ENCODE measurements at places on chromosomes 1 and 21.

DNA sequence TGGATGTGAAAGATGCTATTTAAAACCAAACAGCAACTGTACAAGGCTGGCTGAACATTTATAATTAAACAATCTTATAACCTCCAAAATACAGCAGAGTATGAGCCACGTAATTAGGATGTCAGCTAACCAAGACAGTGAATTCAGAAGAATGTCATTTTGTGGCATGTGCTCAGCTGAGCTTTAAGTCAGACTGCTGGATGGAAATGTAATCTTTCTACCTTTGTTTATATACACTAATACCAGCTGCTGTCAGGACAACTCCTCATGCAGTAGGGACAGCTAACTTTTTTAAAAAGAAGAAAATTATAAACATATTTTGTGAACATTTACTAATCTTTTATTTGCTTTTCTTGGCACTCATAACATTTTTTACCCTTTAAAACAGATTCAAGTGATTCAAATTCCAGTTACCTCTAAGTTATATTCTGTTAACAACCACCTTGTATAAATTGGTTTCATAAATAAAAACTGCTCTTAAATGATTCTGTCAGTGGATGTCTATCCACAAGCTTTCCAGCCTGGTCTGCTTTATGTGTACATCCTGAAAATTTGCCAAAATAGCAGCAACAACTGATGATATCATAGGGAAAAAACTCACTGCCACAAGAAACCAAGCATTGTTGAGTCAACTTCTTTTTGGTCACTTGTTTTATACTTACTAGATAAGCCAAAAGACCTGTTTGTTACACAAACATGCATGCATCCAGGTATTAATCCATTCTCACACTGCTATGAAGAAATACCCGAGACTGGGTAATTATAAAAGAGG, 36.1 kb downstream of the DPH5 start:
- DNase-seq, result peak; percentile 90

- no peak for DNase-seq
Observed at GRCh38 chr1:116764466-116764898, 10.3 kb downstream of the CD2 start.

GRCh38 chr1:8456308-8456912, 138.5 kb downstream of the SLC45A1 start:
- peak; percentile 70 for DNase-seq

GRCh38 chr1:21537511-21537931, 28.3 kb downstream of the ALPL start:
- DNase-seq, result no peak

DNA sequence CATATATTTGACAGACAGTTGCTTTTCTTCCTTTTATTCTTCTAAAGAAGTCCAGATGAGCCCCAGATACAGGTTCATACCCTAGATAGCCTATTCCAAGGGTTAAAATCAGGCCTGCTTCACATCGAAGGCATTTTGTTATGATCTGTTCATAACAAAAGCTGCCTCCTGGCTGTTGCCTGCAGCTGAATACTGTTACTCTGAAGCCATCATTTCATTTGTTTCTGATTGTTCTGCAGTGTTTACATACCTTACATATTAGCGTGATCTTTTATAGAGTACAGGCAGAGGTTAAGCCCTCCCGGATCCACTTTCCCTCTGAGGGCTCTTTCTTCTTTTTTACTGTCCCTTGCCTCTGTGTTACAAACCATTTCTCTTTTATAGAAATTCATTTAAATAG, 219.0 kb upstream of the HOOK1 start:
- peak; percentile 90 for DNase-seq

DNA sequence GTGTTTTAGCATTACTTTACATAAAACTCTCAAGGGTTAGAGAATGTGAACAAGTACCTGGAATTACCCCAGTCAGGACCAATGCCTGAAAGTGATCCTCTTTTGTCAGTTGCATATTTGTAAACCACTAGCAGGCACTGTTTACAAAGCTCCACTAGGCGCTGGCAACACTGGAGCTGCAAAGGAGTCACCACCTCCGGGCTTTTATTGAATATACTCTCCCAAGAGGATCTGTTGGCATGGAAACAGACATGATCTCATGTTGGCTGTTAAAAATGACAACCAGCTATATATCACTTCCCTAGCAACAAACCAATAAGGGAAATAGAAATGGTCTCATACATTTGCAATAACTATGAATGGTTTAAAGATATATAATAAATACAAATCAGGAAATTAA, 116.0 kb downstream of the TTLL7 start:
- peak; percentile 83 for DNase-seq

DNA sequence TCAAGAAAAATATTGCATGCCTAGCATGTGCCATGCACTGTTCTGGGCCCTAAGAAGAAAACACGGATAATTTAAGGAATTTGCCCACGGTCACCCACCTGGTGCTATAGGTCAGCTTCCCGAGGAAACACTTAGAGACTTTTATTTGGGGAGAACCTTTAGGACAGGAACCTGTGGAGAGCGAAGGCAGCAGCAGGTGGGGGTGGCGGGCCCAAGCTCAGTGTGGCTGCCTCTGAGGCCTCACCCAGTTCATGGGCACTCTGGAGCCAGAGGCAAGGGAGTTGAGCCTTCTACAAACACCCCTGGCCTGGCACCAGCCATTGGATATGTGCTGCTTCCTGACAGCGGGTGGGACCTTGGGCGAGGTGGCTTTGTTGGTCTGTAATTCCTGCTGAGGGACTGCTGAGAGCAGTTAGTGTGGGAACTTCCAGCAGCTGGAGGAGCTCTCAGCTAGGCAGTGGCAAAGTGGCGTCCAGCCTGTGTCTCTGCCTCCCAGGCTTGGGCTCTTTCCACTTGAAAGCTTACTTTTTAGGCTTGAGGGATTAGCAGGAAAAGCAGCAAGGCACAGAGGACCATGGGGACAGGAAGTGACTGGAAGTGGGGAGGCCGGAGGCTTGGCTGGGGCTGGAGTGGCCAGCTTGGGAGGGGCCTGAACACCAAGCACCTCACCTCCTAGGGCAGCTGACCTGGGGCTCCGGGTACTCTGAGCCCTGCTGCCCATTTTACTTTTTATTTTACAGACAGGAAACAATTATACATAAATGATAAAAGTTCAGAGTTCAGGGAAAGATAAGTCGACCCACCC, 19.1 kb downstream of the MRPL37 start:
- DNase-seq, result no peak

GRCh38 chr1:155960081-155960745, 18.1 kb downstream of the ARHGEF2 start:
- DNase-seq, result no peak

- DNase-seq, result no peak
Observed at GRCh38 chr1:39927538-39927937, 25.8 kb upstream of the MYCL start.

DNA sequence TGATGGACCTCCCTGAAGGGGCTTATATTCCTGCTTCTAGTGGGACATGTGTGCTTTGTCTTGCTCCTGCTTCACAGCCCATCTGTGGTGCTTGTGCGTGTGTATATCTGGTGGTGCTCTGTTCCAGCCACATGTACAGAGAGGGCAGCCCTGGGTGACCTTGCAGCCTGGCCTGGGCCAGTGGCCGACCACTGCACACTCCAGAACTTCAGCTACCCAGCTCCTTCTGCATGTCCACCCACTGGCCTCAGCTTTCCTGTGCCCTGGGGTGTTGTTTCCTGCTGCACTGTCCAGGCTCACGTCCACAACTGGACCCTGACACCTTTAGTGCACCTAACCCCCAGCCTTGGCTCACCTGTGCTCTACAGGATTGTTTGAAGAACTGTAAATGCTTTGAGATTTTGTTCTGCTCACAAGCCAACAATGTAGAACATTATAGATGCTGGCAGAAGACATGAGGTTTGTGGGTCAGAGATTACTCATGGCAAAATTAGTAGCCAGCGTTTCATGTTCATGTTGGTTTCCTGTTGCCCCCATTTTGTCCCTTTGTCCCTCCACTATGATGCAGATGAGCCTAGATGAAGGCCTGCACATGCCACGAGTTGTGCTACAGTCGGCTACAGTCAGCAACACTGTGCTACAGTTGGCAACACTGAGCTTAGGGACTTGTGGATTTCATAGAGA, 5.3 kb upstream of the S100B start:
- DNase-seq, result peak; percentile 52

DNA sequence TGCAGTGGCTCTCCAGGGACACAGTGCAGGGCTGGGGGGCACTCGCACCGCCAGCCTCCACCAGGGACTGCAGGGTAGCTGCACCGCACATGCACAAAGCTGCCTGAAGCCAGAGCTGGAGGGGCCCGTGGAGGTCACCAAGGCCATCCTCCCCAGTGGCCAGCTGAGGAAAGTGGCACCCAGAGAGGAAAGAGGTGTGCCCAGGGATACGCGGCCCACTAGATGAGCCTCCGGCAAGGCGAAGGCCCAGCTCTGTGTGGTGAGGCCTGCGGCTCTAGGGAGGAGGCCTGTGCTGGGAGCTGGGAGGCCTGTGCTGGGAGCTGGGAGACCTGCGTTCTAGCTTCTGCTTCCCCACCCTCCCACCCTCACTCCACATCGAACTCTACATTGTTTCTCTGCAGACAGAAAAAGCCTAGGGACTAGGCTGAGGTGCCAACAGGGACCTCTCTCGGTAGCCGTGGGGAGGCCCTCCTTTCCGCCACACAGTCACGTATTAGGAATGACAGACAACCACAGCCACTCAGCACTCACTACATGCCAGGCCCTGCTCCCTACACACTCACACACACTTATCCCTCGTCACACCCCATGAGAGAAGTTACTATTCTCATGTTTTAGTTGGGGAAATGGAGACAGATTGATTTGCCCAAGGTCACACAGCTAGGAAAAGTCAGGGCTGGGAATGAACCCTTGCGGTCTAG, 921 bp upstream of the ASCL5 start:
- DNase-seq, result peak; percentile 56

GRCh38 chr1:32828341-32828740, 10.9 kb downstream of the S100PBP start:
- DNase-seq, result peak; percentile 23

- no peak for DNase-seq
Observed at GRCh38 chr1:217495249-217495648, 135.6 kb downstream of the GPATCH2 start.

DNA sequence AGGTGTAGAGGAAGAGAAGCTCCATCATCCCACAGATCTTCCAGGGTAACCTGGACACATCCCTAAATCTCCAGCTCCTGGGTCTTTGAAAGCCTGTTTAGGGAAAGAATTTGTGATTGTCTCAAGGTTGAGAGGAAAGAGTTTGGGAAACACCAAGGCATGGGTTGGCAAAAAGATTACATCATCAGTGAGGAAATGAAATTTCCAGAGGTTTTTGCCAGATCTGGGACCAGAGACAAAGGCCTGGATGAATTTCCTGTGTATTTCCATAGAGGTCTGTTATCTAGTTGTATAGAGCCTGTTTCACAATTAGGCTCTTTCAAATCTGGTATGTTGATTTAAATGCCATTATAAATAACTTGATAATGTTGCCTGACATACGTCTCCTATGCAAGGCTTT, 82.3 kb downstream of the GPR89B start:
- DNase-seq, result no peak

DNA sequence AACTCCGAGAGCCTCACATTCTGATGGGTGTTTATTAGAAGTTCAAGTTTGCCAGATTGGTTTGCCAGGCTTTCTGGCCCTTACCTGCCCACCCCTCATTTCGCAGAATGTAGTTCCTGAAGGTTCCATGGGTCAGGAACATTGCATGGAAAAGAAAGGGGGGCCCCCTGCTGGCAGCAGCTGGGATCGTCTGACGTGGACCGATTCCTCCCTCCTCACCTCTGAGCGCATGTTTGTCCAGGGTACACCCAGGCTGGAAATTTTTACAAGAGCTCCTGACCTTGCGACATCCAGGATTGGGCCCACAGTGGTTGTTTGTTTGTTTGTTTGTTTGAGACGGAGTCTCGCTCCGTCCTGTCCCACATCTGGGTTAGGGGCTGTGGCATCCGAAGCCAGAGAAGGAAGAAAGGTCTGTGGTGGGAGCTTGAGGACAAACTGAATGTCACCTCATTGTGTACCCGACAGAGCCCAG, 126.0 kb upstream of the TMEM51 start:
- peak; percentile 63 for DNase-seq

DNA sequence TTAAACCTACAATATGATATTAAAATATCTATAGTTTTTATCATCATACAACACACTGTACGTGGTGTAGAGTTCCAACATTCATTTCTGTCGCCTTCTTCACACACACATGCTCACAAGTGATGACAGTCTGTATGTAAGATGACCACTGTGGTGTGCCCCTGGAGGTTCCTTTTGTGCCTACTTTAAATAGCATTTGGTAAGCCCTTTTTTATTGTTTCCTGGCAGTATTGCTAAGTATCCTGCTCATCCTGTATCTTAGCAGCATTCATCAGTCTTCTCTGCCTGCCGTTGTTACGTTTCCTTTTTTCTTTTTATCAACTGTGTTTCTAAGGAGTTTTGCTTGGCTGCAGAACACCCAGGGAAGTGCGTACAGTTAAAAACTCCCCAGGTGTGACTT, 231.4 kb downstream of the CHRM3 start:
- DNase-seq, result no peak

GRCh38 chr1:214002060-214002459, 14.3 kb downstream of the PROX1 start:
- DNase-seq, result no peak

- peak; percentile 0 for DNase-seq
Observed at GRCh38 chr1:105608713-105609112, 1447.8 kb upstream of the PRMT6 start.

DNA sequence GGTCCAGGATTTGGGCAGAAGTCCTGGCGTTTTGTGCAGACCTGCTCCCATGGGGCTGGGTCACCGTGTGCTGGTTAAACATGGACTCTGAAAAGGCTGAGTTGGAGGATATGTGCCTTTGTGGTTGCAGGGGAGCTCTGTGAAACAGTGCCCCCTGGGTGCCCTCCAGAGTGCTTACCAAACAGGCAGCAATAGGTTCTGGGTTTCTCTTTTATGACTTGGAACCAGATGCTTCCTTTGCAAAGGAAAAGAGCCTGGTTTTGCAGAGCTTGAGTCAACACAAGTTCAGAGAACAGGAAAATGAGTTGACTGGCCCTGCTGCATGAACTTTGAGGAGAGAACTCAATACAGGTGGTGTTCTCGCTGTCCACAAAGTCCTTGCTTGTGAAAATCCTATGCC, 288.9 kb downstream of the TM2D1 start:
- DNase-seq, result no peak

GRCh38 chr1:228140724-228141225, 696 bp downstream of the GUK1 start:
- DNase-seq, result no peak

- peak; percentile 51 for DNase-seq
Observed at GRCh38 chr1:9659328-9659727, 7.8 kb downstream of the PIK3CD start.

DNA sequence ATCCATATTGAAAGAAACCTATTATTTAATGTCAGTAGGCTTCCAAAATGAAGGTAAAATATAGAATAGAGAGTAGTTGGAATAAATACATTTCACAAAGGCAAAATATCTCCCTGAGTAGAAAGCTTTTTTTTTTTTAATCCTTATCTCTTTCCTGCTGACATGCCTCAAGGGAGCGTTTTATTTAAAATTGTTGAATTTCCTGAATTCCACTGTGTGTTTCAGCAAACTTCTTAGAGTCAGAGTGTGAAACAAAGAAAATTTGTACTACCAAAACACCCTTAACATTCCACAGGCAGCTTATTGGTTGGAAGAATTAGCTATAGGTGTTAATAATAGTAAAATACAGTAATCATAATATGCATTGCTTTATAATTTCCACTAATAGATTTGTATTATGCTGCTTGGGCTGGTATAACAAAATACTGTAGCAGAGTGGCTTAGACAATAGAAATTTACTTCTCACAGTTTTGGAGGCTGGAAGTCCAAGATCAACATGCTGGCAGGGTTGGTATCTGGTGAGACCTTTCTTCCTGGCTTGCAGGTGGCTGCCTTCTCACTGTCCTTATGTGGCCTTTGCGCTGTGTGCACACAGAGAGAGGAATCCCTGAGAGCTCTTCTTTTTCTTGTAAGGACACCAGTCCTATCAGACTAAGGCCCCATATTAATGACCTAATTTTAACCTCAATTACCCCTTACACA, 468.4 kb upstream of the C1orf87 start:
- no peak for DNase-seq

Measured in M059J (cell line).